ENCODE measurements at places on chromosomes 4 and X.

GRCh38 chr4:118985170-118986000 lies 96.7 kb downstream of the SYNPO2 start:
- no peak for DNase-seq

- DNase-seq = no peak
Measured at GRCh38 chrX:49956313-49956712, 33.9 kb downstream of the CLCN5 start.

GRCh38 chrX:66544181-66544580 lies 94.7 kb downstream of the EDA2R start:
- DNase-seq = no peak

- no peak for DNase-seq
Measured at GRCh38 chr4:173534434-173534833, 4.4 kb upstream of the HAND2 start.

DNA sequence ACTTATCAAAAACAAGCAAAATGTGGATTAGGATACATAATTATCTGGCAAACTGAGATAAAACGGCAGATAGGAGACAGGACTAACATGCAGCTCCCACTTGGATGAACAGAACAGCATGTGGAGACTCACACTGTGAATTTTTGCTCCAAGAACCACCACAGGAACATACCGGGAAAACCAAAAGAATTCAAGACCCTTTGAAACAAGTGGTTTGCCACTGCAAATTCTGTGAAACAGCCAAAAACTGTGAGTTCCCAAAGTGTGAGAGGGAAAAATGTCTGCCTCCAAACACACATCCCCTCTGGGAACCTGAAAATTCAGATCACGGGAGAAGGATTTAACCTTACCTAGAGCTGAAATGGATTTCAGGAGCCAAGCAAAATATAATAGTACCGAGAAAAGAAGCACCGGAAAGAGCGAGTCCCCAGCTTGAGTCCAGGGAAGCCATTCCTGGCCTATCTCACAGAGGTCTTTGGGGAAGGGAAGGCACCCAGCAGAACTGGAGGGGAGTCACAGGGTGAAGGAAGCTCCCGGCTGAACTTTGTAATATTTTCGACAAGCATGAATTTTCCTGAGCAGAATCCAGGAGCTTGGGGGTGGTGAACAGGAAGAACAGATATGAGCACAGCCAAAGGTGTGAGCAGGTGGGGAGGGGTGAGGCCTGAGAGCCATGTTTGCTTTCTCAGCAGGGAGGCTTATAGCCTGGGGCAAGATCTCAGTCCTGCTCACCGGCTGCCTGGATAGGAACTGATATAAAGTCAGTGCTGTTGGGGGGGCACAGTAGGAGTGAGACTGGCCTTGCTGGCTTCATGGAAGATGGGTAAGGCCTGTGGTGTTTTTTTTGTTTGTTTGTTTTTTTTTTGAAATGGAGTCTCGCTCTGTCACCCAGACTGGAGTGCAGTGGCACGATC lies 23.9 kb downstream of the MANBA start:
- no peak for DNase-seq

- DNase-seq = peak; percentile 6
Measured at GRCh38 chr4:38531141-38531727, 132.8 kb upstream of the KLF3 start.

DNA sequence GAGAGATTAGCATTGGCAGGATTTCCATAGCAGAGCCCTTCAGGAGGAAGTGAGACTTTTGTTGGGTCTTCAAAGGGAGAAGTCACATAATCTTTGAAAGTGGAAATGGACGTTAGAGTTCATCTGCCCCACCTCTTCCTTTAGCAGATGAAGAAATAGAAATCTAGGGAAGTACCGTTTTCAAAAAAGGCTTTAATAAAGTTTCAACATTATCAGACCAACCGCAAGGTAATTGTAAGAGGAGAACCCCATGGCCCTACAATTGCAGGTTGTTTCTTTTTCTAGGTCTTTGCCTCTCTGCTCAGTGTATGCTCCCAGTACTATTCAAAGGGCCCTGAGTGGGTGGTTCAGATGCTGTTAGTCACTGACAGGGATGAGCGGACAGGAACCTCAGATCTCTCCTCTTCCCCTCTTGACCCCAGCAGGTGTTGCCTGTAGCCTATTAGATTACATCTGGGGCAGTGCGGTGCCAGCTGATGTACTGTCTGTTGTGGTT lies 48.6 kb upstream of the AP1S2 start:
- no peak for DNase-seq

DNA sequence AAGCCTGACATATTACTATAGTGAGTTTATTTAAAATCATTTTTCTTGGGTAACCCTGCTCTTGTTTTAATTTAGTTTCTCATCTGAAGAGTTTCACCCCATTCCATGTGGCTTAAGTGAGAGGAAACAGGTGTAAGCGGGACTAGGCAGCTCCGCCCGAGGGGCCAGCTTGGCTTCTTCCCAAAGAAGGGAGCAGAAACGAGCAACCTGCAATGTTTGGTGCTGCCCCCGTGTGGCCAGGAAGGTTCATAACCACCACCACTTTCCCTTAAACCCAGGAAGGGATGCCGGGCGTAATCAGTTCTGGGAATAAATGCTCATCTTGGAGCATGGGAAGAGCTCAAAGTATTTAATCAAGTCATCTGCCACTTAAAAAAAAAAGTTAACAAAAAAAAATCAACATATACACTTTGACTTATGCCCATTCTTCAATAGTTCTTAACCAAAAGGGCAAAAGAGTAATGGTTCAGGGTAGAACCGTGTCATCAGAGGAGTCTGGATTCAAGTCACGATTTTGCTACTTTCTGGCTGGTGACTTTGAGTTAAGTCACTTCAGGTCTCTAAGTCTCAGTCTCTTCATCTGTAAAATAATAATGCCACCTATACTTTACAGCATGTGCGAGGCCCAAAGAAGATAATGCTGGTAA lies 147.9 kb downstream of the NSUN7 start:
- no peak for DNase-seq

DNA sequence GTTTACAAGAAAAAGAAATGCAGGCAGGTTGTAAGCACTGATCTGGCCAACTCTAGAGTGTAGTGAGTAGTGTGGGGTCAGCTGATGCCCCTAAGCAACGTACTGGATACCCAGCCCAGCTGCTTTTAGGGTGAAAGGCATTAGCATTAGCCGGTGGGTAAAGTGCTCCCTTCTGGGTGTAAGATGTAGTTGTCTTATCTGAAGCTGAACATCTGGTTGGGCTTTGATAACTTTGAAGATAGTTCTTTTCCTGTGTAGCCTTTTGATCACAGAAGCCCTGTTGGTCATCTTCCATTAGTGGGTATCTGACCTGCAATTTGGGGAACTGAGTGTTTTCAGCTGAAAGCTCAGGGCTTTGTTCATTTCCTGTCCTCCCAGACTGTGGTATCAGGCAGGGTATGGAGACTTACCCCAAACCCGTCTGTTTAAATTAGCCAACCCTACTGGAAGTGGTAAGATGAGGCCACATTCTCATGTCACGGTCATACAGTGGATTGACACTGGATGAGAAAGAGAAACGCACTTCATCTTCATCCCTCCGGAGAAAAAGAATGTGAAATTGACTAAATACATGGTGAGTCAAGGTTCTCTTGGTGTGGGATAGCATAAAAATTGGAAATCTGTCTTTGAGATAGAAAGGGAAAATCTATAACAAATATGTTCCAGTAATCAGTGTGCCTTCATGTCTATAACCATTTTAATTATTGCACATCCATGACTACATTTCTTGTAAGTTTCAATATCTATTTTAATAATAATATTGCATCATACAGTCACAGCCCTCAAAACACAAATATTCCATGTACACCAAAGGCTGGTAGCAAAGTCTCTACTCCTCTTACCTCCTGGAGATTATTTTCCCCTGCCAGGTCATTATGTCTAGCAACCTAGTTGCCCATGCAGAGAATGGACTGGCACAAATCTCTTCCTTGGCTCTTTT lies 8.7 kb downstream of the RHOH start:
- DNase-seq = no peak

DNA sequence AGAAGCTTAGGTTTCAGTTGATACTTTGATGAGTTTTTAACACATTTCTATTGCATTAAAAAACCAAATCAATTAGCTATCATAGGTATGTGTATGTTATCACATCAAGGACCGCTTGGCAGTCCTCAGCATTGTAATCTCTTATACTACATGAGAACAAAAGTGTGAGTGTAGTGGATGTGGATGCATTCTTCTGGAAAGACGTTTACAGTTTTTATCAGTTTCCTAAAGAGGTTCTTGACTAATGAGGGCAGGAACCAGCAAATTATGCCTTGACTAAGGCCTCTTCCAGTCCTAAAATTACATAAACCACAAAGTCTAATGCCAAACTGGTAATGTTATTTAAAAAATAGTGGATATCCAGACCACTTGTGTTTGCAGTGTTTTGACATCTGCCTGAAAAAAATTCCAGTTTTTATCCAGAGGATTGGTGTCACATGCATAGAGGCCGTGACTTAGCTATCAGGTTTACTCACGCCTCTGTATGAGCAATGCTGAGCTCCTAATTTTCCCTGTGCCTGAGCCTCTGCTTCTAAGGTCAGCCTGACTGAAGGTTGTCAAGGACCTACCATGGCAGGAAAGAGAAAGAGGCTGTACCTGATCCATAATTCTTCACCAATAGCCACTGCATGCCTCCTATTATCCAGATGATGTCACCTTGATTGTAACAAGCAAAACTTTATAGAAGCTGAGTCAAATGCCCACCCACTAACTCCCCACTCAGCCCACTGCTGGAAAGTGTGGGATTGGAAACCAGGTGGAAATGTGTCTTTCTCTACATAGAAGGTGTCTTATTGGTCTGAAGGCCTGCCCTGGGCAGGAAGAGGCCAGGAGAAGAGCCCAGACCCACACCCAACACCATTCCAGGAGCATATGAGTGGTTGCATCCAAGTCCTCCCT lies 68.7 kb downstream of the ENPP6 start:
- DNase-seq = no peak

GRCh38 chrX:94366616-94367015 lies 692.6 kb downstream of the FAM133A start:
- no peak for DNase-seq

GRCh38 chrX:80237072-80237471 lies 183.2 kb upstream of the TENT5D start:
- no peak for DNase-seq

DNA sequence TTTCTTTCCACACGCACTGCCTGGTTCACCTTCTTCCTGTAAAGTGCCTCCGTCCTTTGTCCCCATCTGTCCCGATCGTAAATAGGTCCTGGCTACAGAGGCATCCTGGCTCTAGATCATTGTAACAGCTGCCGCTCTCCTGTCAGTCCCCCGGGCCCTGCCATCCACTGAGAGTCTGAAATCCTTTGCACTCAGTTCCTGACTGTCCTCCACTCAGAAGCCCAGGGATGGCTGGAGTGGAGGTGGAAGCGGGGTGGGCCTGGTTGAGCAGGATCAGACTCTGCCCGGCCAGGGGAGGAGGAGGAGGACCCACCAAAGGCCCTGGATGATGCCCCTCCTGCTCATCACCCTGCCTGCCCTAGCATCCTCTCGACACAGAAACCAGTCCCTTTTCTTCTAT lies 29.8 kb downstream of the PIGG start:
- no peak for DNase-seq

DNA sequence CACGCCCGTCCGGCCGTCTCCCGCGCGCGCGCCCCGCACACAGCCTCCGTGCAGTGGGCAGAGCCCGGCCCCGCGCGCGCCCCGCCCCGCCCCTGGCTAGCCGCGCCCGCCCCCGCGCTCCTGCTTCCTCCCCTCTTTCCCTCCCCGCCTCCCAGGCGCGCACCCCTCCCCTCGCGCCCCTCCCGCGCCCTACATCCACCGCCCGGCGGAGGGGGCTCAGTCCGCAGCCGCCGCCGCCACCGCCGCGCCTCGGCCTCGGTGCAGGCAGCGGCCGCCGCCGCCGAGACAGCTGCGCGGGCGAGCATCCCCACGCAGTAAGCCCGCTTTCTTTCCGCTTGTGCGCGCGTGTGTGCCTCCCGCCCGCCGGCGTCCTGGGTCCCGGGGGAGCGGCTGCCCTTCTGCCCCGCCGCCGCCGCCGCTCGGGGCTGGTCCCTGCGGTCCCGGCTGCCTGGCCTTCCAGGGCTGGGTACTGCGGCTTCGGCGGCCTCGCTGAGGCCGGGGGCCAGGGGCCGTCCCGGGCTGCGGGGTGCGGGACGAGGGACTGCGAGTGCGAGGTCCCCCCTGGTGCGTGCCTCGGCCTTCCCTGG lies at the start of gene FHL1:
Gene FHL1, plus strand, starts transcription at position 219 of the 587 bp plus-strand sequence.
- DNase-seq = no peak

DNA sequence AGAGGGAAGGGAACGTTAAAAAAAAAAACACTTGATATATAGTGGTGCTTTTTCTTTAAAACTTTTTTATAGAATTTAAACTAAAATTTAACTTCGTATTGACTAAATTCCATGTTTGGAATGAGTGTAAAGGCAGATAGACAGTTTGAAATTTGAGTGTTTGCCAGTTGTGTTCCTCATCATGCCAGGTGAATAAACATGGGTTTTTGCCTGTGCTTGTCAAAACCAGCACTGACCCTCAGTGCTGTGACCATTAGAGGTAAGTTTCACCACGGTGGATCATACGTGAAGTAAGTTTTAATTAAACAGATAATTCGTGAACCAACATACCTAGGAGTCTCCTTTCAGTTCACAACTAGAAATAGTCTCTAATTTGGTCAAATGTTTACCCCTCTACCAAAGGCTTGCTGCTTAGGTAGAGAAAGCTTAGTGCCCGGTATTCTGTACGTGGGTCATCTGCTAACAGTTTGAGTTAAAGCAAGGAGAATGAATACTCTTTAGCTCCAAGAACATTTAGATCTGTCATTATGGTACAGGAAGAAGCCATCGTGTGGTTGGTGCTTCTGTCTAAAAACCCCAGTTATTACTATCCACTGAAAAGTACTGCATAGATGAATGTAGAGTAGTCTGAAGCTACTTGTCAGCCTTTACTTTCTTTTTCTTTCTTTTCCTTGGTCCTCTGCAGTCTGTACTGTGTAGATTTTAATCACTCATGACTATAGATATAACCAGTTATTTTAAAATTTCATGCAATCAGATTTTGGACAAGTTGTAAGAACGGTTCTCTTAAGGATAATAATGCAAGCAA lies 32.7 kb downstream of the KIAA0232 start:
- no peak for DNase-seq

GRCh38 chrX:153779891-153780677 lies 757 bp upstream of the SRPK3 start:
- no peak for DNase-seq

- no peak for DNase-seq
Measured at GRCh38 chr4:40856277-40856839, 106.6 kb downstream of the NSUN7 start.

GRCh38 chr4:83387012-83387411 lies 52.4 kb upstream of the HPSE start:
- no peak for DNase-seq

Measured in DMS79 (cell line).